Cardiac muscle cell (in vitro differentiated cells and primary cell): ENCODE measurements at places on chromosomes 6 and 20. TPM values are rescaled to one million over a fixed set of nuclear protein-coding genes. Genes with fewer than 3 reads are reported as not detected.

The TRIM31 gene
- not detected in 2 replicates for total RNA-seq

GRCh38 chr20:47059536-47059935 is 164.9 kb downstream of the EYA2 start:
- no peak overlapping the region for H3K4me3 ChIP-seq
- H3K36me3 ChIP-seq: no peaks in the 10 kb centered on the region
- no peaks in the 10 kb centered on the region for H3K4me1 ChIP-seq
- no peak for DNase-seq
- no peak overlapping the region for H3K27ac ChIP-seq

GRCh38 chr20:24994470-24995368 is 2.2 kb upstream of the APMAP start:
- H3K4me1 ChIP-seq: peaks cover 8% of the 10 kb centered on the region
- peak; percentile 83 for DNase-seq
- H3K27me3 ChIP-seq: peaks cover 32% of the 10 kb centered on the region
- no peaks in the 10 kb centered on the region for H3K36me3 ChIP-seq

DNA sequence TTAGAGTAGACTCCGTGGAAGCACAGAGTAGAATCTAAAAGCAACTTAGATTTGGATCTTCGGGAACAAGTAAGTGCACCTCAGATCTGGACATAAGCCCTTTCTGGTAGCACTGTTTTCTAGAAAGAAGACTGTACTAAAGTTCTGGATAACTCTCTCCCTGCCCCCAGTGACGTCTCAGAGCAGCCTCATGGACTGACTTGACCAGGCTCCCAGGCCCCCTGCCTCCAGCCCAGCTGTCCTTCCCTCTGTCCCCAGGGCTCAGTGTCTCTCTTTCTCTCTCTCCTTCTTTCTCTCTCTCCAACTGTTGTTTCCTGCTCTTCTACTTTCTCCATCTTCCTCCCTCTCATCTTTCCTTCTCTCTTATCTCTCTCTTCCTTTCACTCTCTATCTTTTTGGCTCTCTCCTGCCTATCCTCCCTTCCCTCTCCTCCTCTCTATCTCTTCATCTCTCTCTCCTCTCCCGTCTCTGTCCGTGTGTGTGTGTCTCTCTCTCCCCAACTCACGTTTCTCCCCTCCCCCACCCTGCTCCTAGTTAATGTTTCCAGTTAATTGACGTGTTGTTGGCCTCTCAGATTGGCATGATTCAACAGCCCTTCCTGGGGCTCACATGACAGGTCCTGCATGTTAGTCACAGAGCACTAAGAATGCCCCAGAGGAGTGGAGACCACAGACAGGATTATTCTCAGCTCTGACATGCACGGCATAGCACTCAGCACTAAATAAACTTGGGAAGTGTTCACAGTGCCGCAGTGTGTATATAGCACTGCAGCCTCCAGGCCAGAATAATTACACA is 180.4 kb upstream of the FOXQ1 start:
- DNase-seq: peak; percentile 30
- H3K4me1 ChIP-seq: peaks cover 12% of the 10 kb centered on the region
- no peaks in the 10 kb centered on the region for H3K27me3 ChIP-seq
- no peak overlapping the region for H3K4me3 ChIP-seq
- no peak overlapping the region for H3K27ac ChIP-seq

GRCh38 chr6:25042984-25043725 is 107.4 kb upstream of the RIPOR2 start:
- DNase-seq: no peak
- no peak overlapping the region for H3K4me3 ChIP-seq
- H3K27ac ChIP-seq: no peak overlapping the region
- H3K27me3 ChIP-seq: no peaks in the 10 kb centered on the region

GRCh38 chr6:24274441-24275083 is 83.3 kb downstream of the DCDC2 start:
- H3K4me1 ChIP-seq: no peaks in the 10 kb centered on the region
- H3K27ac ChIP-seq: no peak overlapping the region
- no peaks in the 10 kb centered on the region for H3K36me3 ChIP-seq
- H3K4me3 ChIP-seq: no peak overlapping the region
